Endothelial cell (in vitro differentiated cells): ENCODE measurements at places on chromosomes 11 and 22.

DNA sequence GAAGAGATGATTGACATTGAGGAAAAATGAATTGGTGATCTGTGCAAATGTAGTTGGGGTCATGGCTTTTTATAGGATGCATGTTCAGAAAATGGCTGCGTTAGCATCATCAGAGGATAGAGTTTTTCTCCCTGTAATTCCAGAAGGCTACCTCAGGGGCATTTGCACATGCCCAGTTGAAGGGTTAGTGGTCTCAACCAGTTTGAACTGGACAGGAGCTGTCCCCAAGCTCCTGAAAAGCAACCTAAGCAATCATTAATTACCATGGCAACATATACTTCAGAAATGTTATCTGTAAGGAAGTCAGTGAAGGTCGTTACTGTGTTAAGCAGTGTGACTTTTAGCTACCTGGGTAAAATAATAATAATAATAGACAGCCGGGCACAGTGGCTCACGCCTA is 29.3 kb downstream of the TUG1 start:
- DNase-seq, result no peak

DNA sequence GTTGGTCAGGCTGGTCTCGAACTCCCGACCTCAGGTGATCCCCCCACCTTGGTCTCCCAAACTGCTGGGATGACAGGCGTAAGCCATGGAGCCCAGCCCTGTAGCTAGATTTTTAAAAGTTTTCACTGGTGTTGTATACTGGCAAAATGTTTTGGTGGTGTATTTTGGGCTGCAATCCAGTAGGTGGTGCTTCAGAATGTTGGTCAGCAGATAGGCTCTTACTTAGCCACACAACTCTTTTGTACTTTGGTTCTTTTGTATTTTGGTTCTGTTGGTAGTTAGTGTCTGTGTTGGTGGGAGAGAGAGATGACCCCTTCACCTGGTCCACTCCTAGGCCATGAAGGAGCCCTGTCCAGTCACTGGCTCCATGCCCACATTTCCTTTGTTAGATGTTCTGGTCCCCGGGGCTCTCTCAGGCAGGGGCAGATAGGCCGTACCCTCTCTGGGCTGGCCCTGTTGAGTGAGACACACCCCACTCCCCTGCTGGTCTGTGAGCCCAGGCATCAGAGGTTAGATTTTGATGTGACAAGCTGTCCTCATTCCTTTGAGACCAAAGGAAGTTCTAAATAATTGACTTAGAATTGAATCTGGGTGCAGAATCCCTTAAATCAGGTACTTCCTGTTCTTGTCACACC is 123.8 kb downstream of the DDX10 start:
- DNase-seq, result peak; percentile 11

DNA sequence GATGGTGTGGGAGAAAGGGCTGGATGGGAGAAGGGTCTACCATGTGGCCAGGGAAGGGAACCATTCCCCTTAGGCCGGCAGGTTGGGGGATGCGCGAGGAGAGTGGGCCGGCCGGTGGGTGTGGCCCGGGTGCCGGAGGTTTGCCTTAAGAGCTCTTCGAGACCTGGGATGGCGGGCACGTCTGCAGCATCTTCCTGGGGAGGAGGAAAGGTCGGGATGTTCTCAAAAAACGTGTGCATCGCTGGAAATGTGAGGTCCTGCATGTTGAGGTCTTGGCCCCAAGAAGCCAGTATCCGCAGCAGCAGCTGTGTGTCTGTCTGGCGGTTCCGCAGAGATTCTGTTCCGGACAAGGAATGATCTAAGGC is 1.4 kb downstream of the NAV2 start:
- no peak for DNase-seq

DNA sequence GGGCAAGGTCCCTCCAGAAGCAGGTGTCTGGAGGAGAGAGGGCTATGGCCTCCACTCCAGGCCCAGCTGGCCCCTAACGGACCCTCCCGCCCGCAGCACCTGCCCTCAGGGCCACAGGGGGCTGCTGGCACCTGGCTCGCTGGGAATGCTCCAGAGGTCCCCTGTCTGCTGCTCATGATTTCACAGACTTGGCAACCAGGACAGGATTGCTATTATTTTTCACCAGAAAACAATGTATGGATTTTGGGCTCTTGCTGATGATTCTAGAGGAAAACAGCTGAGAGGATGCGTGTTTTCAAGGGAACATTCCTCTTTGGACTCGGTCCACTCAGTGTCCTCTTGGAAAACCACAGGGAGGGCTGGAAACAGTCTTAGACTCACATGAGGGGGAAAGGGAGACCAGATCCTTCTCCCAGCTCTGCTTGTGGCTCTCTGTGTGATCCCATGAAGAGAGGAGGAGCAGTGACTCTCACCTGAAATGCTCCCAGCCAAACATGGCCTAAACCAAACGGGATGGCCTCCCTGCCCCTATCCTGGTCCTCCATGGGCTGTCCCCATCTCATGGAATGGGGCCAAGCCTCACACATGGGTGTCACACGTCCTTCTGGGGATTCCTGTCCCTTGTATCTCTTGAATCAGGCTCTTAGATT is 15.8 kb downstream of the MYEOV start:
- no peak for DNase-seq

DNA sequence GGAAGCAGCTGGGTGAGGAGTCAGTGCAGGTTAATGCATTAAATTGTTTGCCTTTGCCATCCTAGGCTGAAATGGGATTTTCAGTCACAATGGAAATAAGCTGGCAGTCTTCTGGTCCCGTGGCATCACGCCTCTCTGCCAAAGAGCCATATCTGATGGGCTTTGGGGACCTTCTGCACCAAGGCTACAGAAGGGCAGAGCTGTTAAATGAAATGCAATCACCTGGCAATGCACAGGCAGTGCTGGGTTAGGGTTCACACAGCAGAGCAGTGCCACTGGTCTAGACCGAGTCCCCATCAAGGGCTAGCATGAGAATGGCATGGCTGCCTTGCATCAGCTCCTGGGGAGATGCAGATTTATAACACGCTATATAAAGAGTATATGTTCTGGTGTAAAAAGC is 749.2 kb downstream of the NTM start:
- DNase-seq, result no peak

DNA sequence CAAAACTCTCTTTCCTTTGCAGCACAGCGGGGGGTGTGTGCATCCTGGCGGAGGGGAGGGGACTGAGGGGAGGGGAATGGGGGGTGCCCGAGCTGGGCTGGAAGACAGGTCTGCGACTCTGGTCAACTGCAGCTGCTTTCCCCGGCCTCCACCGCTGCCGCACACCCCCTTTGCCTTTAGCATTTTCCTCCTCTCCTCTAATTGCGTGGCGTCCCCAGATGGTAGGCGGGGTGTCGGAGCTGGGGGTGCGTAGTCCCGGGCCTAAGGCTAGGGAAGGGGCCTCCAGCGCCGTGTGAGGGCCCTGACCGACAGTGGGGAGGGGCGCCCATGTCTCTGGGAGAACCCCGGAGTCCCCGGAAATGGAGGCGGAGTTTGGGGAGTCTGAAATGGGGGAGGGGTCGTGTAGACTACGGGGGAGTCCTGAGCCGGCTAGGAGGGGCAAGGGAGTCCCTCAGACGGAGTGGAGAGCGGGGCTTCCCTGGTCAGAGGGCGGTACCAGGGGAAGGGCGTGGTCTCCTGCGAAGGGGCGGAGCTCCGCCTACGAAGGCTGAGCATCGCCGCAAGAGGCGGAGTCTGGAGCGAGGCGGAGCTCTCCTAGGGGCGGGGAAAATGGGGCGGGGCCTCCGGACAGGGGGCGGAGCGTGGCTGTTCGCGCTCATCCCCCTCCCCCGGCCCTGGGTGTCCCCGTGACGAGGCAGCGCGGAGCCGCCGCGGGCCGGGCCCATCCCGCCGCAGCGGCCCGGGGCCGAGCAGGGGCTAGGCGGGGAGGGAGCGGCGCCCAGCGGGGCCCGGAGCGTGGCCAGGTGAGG is at the start of gene PELI3:
PELI3 (plus strand) TSS at position 681 of the 809 bp plus-strand sequence. CDS start 1,224 bp downstream, outside the sequence.
- peak; percentile 97 for DNase-seq

GRCh38 chr11:62908468-62909072 is 12.6 kb downstream of the CHRM1 start:
- no peak for DNase-seq

DNA sequence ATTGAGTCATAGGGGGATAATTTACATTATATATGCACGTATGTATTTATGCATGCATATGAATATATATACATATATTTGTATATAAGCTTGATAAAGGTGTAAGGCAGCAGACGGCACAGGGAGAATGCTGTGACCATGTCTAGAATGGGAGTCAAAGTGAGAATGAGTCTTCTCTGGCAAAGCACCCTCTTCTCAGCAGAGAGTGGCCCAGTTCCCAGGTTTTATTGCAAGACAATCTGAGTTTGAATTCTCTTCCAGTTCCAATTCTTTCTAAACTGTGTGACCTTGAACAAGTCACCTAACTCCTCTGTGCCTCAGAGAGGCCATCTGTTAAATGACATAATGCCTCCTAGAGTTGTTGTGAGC is 13.8 kb downstream of the EHF start:
- DNase-seq, result no peak

- no peak for DNase-seq
Measured at GRCh38 chr22:32842486-32842885, 41.0 kb downstream of the TIMP3 start.

DNA sequence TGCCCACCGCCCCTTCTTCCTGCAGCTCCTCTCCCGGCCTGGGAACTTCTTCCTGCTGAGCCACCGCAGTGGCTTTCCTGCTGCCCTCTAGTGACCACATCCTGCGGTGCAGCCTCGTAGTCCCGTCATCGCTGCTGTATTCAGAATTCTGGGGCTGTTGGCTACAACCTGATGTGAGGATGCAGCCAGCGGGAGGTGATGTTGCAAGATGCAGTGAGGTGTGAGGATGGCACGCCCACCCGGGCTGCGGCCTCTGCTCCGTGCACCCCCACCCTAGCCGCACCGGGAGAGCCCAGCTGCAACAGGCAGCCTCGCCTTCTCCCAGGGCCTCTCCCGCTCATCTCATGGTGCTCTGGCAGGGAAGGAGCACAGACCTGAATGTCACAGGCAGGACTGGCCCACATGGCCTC is 10.1 kb downstream of the CHST1 start:
- peak; percentile 95 for DNase-seq

DNA sequence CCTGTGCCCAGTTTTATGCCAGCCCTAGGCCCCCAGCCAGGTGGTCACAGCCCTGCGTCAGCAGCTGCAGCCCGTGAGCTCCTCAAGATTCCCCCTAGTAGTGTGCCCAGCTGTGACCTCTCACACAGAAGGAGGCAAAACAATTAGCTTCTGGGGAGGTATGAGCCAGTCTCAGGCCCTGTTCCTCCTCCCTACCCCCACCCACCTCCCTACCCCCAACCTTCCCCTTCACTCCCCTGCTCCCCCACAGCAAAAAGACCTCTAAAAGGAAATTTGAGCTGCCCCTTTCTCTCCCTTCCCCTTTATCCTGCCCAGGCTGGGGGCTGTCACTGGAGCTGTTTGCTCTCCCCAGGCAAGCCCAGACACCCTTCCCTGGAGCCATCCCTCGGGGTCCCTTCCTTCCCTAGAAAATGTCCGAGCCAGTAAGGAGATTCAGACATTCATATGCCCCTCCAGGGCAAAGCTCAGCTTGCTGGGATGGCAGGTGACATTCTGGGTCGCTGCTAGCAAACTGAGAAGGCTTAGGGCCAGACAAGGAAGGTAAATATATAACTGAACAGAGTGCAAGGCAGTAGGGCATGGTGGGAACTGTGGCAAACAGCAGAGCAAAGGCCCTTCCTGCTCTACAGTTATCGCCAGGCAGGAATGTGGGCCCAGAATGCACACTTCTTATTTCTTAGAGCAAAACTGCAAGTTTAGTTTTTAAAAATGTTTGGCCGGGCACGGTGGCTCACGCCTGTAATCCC is 300.2 kb downstream of the MN1 start:
- DNase-seq, result no peak

- DNase-seq, result no peak
Measured at GRCh38 chr11:80330264-80330663, 889.4 kb upstream of the TENM4 start.
